ENCODE measurements at places on chromosomes 2 and 18.
A peak's percentile ranks its signal among the peaks of the same experiment; 100 is the strongest.

GRCh38 chr2:212726403-212726802, 187.8 kb upstream of the ERBB4 start:
- DNase-seq: no peak

GRCh38 chr2:221708902-221709301, 136.8 kb upstream of the EPHA4 start:
- no peak for DNase-seq

- DNase-seq: no peak
Observed at GRCh38 chr2:157789256-157789655, 86.9 kb downstream of the ACVR1 start.

GRCh38 chr18:60555625-60556024, 183.1 kb upstream of the MC4R start:
- no peak for DNase-seq

DNA sequence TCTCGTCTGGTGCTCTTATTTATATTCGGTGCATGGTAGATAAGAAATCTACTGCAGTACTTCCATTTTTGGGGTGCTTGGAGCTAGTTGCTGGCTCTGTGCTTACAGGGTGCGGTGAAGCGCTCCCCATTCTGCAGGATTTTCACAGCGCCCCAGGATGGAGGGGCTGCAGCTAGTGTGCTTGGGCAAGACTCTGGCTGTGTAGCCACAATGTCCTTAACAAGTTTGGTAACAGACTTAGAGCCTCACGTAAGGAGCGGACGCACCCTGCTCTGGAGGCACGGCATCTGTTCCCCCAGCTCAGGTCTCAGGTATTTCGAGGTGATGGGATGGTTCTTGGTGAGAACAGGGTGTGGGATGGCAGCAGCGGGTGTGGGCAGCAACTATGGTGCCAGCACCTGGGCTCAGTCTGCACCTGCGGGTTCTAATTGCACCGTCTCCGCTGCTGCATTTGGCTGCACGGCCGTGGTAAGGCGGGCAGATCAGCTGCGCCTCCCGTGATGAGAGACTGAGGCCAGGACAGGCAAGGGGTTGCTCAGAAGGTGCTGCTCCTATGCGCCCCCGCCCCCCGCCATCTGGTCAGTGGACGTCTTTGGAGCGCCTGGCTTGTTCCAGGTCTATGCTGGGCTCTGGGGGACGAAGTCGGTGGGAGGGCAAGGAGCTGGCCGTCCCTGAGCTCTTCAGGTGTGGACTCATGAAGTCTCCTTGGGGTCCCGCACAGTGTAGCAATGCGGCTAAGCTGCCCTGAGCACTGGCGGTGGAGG, 20.1 kb upstream of the ALLC start:
- DNase-seq: no peak

- DNase-seq: peak; percentile 89
Observed at GRCh38 chr18:9719421-9719981, 11.4 kb downstream of the RAB31 start.

- DNase-seq: peak; percentile 0
Observed at GRCh38 chr2:14831458-14831857, 198.9 kb downstream of the LRATD1 start.

GRCh38 chr2:24332791-24333540, 27.4 kb downstream of the ITSN2 start:
- DNase-seq: no peak

DNA sequence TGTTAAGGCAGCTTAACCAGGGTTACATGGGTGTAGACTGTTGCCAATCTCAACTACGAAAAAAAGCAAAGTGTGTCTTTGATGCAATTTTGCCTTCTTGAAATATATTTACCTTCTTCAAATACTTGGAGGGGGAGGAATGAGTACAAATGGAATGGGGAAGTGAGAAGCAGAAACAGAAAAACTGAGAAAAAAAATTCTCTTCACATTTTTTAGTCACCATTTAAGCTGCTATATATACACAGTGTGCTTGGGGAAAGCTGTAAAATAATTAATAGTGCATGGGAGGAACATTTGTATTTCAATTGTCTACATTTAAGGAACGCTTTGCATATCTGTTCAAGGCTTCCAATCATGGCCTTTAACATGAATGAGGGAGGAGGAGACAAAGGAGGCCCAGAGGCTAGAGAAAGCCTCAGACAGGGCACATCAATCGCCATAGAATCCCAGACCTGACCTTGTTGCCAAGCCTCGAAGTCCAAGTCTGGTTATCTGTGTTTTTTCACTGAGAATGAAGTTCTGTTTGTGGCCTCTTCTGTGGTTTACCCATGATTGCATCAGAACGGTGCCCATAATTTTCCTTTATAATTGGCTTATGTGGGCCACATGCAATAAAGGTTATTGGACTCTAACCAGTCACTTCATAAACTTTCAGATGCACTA, 158.6 kb downstream of the PIK3C3 start:
- peak; percentile 44 for DNase-seq

DNA sequence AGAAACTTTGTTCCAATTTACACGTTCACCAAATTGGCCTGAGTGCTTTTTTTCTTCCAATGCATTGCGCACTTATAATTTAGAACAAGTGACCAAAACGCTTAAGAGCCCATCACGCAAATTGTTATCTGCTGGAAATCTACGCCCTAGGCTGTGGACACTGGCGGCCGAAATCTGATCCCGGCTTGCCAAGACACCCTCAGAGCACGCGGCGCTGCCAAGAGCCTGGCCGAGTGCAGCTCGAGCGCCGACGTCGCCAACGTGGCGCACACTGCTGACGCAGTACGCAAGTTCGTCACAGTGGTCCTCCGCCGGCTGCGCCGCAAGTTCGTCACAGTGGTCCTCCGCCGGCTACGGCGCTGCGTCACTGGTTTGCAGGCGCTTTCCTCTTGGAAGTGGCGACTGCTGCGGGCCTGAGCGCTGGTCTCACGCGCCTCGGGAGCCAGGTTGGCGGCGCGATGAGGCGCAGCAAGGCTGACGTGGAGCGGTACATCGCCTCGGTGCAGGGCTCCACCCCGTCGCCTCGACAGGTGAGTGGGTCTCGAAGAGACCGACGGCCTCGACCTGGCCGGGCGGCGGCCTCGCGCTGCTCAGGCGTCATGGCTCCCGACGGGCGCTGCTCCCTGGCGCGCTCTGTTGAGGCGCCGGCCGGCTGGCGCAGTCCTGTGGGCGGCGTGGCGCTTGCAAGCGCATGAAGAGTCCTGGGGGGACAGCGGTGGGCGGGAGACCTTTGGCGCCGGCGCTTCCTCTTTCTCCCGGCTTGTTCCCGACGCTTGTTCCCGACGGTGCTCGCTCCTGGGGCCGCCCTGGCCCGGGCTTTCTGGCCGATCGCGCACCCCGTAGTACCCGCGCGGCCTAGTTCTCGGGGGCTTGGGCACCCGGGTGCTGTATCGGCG, at the start of gene RANBP2:
Gene RANBP2, plus strand, starts transcription at position 334 of the 896 bp plus-strand sequence. Its CDS starts 125 bp downstream, at position 459.
- DNase-seq: peak; percentile 99

GRCh38 chr2:144233317-144233716, 286.6 kb downstream of the ZEB2 start:
- DNase-seq: no peak

DNA sequence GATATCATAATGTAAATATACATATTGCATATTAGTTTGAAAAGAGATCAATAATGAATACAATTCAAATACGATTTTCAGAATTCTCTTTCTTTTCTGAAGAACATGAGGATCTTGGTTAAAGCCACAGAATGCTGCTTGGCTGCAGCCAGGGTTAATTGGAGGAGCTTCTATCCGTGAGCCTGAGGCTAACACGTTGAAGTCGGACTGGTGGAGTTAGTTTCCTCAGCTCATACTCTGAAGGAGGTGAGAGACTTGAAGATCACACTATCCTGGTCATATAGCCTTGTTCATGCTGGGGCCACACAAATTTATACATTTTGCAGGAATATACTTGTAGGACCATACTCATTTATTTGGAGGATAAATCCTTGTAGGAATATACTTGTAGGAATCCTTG, 335.8 kb downstream of the TRIB2 start:
- no peak for DNase-seq

DNA sequence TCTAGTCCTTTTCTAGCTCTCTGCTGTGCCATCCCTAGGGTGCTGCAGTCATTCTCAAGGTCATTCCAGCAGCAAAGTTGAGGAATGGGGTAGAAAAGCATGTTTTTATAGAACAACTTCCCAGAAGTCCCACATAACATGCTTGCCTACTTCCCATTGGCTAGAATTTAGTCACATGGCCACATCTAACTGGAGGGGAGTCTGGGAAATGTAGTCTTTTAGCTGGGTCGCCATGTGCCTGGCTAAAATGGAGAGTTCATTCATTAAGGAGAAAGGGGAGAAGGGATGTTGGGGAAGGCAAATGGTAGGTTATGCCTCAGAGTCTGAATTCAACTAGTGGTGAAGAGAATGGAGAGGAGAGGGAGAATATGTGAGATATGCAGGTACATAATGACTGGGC, 85.7 kb downstream of the SLC4A3 start:
- no peak for DNase-seq

DNA sequence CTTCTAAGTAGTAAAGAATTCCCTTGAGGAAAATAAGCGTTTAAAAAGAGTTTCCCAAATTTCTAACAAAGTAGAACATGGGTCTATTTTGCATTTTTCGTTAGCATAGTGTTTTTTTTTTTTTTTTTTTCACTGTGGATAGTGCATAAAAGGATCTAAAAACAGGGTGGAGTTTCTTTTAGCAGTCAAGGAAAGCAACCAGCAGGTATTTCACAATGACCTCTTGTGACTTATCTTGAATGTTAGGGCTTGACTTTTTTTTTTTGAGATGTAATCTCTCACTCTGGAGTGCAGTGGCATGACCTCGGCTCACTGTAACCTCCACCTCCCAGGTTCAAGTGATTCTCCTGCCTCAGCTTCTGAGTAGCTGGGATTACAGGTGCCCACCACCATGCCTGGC, 14.9 kb upstream of the DGKD start:
- no peak for DNase-seq

- no peak for DNase-seq
Observed at GRCh38 chr2:197254776-197255530, 55.6 kb downstream of the ANKRD44 start.

DNA sequence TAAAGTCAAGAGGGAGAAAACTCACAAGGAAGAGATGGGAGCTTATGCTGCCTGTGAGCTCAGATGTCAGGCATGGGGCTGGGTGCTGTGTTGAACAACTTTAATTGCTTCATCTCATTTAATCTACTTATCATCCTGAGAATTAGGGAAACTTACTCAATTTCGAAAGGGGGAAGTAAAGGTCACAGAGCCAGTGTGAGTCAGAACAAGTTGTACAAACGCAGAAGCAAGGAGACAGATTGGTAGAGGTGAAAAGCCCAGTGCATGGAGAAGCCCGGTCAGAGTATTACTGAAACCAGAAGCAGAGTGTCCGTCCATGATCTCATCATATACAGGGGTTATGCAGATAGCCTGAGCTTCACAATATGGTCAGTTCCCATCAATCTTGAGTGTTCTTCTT, 281.1 kb upstream of the POU3F3 start:
- peak; percentile 3 for DNase-seq

DNA sequence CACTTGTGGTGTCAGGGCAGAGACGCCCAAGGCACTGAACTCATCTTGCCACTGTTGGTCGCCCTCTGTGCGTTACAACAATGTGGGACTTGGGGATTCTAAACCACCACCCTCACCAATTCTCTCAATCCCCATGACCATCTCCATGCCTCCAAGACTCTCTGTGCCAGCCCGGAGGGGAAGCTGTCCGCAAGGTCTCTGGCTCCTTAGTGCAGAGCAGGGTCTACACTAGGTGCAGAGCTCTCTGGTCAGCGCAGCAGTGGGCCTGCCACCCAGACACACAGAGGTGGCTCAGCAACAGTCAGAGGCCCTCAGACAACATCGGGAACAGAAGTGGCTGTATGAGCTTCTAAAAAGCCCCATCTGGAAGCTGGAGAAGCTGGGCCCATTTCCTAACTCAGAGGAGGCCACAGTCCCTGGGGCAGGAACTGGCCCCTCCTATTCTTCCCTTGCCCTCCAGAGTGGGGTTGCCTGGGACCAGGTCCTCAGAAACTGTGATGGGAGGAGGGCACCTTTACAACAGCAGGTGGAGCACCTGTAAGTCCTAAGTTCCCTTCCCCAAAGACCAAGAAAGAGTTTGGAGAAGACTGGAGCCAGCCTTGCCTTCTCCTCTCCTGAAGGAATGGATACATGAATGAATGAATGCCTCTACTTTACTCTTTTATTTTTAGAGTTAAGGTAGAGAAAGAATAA, 37.7 kb downstream of the SERTAD2 start:
- no peak for DNase-seq

DNA sequence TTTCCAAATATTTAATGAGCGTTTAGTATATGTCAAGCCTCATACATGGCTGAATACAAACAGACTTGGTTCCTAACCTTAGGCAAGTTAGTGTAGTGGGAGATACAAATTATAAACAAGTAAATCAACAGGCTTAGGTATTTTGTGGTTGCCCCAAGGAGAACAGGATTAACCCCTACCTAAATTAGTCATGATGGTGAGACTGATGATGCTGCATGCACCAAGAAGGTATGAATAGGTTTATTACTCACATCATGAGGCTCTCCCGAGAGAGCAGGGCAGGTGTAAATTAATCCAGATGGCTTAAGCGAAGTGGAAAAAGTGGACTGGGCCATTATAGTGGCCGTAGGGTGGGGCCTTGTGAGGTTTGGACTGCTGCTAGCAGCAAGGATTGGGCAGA, 118.1 kb upstream of the GCFC2 start:
- no peak for DNase-seq

GRCh38 chr2:148999451-148999921, 39.0 kb upstream of the LYPD6B start:
- no peak for DNase-seq

GRCh38 chr2:149394864-149395263, 64.5 kb downstream of the LYPD6 start:
- peak; percentile 6 for DNase-seq

DNA sequence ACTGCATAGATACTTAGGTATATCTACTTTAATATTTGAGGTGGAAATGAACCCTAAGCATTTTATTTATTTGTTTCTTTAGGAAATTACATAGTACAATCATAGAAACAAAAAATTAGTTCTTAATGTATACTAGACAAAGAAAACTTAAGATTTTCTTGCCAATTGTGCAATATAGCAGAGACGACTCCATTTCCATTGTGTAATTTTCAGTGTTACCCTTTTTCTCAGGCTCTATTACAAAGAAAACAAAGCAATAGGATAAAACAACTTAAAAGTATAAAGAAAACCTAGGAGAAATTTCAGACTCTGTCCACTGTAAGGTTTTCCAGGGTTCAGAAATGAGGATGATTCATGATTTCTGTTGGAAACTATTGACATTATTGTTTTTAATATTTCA, 89.0 kb upstream of the SERTAD2 start:
- DNase-seq: no peak
